Adrenal gland (tissue), 19 donors: ENCODE measurements at places on chromosomes 12 and 14.

DNA sequence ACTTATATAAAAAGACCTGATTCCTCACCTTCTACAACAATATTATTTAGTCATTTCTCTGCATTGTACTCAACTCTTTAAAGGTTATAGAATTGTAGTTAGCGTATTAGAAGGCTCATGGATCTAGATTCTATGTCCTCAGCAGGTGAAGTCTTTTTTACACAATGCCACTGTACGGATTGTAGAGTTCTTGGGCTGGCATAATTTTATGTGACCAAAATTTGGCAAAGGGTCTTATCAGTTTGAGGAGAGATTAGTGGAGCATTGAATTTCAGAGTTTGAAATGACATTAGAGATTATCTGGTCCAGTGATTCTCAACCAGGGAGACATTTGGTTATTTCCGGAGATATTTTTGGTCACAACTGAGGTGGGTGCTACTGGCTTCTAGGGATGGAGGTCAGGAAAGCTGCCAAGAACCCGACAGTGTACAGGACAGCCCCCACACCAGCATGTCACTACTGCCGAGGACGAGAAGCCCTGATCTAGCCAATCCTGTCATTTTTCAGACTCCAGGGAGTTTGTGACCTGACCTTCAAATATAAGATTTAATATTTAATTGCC, 63.9 kb downstream of the BICD1 start:
- H3K36me3 ChIP-seq, result no peaks in the 10 kb centered on the region
- no peaks in the 10 kb centered on the region for H3K4me1 ChIP-seq
- H3K4me3 ChIP-seq, result no peak overlapping the region
- H3K27me3 ChIP-seq, result no peaks in the 10 kb centered on the region
- no peak for DNase-seq

GRCh38 chr14:104107101-104107581, 21.6 kb downstream of the ASPG start:
- H3K27me3 ChIP-seq, result no peaks in the 10 kb centered on the region
- H3K4me3 ChIP-seq, result no peak overlapping the region
- no peak overlapping the region for H3K27ac ChIP-seq

DNA sequence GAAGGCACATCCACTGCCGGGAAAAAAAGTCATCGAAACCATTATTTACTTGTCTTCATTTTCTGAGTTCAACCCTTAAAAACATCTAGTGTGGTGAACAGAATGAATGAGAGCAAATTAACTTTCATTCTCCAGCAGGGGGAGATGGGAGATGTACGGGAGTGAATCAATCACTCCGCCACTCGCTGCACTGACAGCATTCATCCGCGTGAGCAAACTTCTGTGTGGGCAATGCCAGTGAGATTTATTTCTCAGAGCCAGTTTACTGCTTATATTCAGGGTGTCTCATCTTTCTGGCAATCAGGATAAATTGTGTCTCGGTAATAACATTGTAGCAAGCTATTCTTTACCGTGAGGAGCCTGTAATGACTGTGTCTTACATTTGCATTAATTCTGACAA, 463.6 kb upstream of the MIS18BP1 start:
- H3K4me1 ChIP-seq, result no peaks in the 10 kb centered on the region
- DNase-seq, result peak; percentile 19
- H3K27ac ChIP-seq, result no peak overlapping the region
- no peak overlapping the region for H3K4me3 ChIP-seq
- H3K27me3 ChIP-seq, result no peaks in the 10 kb centered on the region

GRCh38 chr14:102182936-102183619, 43.4 kb downstream of the WDR20 start:
- H3K36me3 ChIP-seq, result no peaks in the 10 kb centered on the region
- no peaks in the 10 kb centered on the region for H3K27me3 ChIP-seq
- no peak for DNase-seq
- H3K4me3 ChIP-seq, result no peak overlapping the region
- H3K4me1 ChIP-seq, result peaks cover 56% of the 10 kb centered on the region

DNA sequence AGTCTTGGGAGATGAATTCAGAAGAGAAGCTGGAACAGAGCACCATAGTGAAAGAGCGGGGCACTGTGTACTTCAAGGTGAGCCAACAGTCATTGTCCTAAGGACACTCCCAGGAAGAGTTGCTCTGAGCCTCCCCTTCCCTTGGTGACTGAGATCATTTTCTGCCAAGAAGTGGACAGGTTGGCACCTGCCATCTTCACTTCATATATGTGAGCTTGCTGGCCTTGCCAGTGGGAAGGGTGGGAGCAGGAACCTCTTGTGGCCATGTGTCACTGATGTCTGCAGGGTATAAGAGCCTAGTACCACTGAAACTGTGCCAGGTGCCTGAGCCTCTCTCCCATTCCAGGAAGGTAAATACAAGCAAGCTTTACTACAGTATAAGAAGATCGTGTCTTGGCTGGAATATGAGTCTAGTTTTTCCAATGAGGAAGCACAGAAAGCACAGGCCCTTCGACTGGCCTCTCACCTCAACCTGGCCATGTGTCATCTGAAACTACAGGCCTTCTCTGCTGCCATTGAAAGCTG, 5.3 kb downstream of the FKBP4 start:
- no peaks in the 10 kb centered on the region for H3K27me3 ChIP-seq
- no peak overlapping the region for H3K27ac ChIP-seq
- H3K4me1 ChIP-seq, result peaks cover 24% of the 10 kb centered on the region
- H3K36me3 ChIP-seq, result no peaks in the 10 kb centered on the region
- DNase-seq, result no peak

- H3K4me1 ChIP-seq, result no peaks in the 10 kb centered on the region
- no peaks in the 10 kb centered on the region for H3K36me3 ChIP-seq
- no peak overlapping the region for H3K27ac ChIP-seq
- no peak overlapping the region for H3K4me3 ChIP-seq
Measured at GRCh38 chr14:37545174-37545573, 49.9 kb downstream of the FOXA1 start.

DNA sequence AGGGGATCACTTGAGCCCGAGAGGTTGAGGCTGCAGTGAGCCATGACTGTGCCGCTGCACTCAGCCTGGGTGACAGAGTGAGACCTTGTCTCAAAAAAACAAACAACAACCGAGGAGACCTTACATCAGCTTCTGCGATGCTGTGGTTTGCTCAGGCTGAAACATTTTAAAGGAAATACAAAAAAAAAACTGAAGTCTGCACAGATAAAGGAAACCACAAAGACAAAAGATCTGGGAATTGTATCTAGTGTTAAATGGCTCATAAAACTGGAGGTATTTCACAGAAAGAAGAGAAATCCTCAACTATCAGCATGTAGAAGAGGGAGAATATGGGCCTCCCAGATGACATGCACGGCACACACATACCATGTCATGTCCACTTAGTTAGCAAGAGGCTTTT, 60.3 kb upstream of the VPS33A start:
- no peak overlapping the region for H3K27ac ChIP-seq
- H3K4me3 ChIP-seq, result no peak overlapping the region
- no peak for DNase-seq
- peaks cover 43% of the 10 kb centered on the region for H3K36me3 ChIP-seq
- no peaks in the 10 kb centered on the region for H3K4me1 ChIP-seq
